ENCODE measurements at places on chromosomes 4 and X. TPM values are rescaled to one million over a fixed set of nuclear protein-coding genes. Genes with fewer than 3 reads are reported as not detected.

The RTL5 gene
- 2.5 TPM for total RNA-seq

The TENM3 gene
- 1.3 TPM for total RNA-seq

The FNIP2 gene
- total RNA-seq = 6.1 TPM

The HSPA4L gene
- 10.3 TPM for total RNA-seq

The ARMCX4 gene
- total RNA-seq = 0.44 TPM

The CSN1S1 gene
- total RNA-seq = not detected

The GTPBP6 gene
- total RNA-seq = 47.4 TPM

The GRXCR1 gene
- not detected for total RNA-seq
